Stimulated activated CD8-positive, alpha-beta memory T cell treated with anti-CD3 and anti-CD28 coated beads, Interleukin-7, amount 100 ng/mL, for 48 hours (primary cell): ENCODE measurements at places on chromosomes 3 and 15.

DNA sequence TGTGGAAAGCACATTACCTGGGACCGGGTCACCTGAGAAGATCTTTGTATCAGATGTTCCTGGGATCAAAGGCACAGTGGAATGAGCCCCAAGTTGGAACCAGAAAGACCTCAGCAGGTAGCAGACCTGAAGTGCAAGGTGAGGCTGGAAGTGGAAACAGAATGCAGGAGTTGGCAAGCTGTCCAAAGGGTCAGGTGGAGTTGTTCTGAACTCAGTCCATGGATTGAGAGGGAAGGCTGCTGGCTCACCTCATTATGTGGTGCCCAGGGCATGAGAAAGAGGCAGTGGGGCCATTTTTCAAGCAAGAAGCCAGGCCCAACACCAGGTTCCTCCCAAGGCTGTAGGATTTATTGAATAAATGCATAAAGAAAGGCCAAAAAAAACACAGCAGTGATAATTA, 49.3 kb downstream of the TMEM266 start:
- DNase-seq, result no peak

DNA sequence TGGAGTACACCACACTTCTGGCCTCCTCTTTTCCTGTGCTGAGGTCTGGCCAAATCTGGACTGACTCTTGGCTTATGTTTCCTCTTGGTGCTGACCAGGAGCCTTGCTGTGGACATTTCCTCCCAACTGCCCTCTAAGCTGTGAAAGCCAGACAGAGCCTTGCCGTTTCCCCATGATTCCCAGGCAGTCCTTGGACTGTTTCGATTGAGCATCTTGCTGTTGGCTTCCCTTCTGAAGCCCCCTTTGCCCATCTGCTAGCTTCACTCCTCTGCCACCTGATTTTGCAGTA, 110.5 kb downstream of the EPHB1 start:
- no peak for DNase-seq

GRCh38 chr15:91548549-91548948, 305.0 kb upstream of the SLCO3A1 start:
- no peak for DNase-seq

- DNase-seq, result no peak
These were observed 167.9 kb downstream of the OSBPL10 start for GRCh38 chr3:31813197-31813596.

DNA sequence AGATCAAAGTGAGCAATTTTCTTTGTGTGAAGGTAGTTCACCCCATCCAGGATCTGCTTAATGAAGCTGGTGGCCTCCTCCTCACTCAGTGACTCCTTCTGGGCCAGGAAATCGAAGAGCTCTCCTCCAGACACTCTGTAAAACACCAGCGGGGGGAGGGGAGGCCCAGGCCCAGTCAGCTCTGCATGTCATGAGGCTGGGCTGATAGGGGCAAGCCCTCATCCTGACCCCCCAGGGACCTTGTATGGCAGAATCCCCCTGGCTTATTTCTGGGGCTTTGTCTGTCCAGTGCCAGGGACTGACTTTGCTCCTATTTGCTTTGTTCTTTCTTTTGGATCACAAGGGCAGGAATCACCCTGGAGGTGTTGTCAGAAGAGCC, 74.9 kb downstream of the DAPK2 start:
- DNase-seq, result peak; percentile 37

DNA sequence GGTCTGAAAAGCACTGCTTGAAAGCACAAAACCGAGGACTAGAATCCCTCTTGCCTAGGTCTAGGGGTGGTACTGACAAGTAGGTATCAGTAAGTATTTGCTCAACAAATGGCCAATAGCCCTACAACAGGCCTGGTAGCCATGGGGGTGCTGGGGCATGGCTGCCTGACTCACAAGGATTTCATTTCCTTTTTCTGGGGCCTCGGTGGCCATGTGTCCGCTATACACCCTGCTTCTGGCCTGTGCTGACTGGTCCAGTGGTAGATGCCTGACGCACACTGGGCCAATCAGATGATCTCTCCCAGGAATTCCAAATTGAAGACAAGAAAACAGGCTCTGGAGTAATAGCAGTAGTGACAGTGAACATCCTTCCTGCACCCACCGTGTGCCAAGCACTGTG, 29.4 kb downstream of the MELTF start:
- DNase-seq, result no peak

DNA sequence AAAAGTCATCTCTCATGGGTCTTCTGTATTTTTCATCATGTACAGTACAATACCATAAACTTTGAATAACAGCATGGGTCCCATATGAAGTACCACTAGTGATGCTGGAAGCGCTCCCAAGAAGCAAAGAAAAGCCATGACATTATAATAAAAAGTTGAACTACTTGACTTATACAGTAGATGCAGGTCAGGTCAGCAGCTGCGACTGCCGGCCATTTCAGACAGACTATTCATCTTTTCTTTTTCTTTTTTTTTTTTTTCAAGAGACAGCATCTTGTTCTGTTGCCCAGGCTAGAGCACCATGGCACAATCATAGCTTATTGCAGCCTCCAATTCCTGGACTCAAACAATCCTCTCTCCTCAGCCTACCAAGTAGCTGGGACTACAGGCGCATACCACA, 10.2 kb downstream of the RAF1 start:
- DNase-seq, result no peak

DNA sequence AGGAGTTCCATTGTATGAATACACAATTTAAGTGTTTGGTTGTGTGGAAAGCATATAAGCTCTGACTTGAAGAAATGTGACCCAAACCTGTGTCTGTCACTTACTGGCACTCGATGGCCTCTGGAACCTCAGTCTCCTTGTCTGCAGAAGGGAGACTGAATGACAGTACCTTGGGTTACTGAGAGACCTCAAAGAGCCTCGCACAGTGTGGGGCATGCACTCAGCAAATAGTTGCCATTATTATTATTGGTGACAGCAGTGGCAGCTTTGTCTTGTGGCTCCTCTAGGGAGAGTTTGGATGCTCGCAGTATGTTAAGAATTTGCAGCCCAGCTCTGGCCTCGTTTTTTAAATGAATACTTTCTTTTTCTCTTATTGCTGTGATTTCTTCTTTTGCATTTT, 43.4 kb downstream of the EEFSEC start:
- DNase-seq, result no peak

- DNase-seq, result no peak
These were observed 178.3 kb downstream of the IGF1R start for GRCh38 chr15:98826658-98827057.

- DNase-seq, result no peak
These were observed 14.5 kb downstream of the NEK10 start for GRCh38 chr3:27354588-27355203.

- DNase-seq, result no peak
These were observed 218.6 kb downstream of the TBC1D2B start for GRCh38 chr15:77858792-77859490.

DNA sequence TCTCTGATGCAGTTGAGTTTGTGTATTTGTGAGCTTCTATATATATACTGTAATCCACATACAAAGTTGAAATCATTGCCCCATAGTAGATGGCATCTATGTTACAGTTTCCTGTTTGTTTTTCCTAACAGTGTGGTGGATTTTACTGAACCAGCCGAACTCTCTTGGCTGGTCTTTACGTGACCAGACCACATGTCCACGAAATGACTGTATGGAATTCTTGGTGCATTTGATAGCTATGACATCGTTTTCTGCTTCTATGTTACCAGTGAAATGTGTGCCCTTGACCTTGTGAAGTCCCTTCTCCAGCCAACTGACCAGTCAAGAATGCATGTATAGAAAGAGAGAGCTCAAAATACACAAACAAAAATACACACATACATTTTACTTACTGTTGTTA, 1.8 kb downstream of the KCNMB2 start:
- no peak for DNase-seq

DNA sequence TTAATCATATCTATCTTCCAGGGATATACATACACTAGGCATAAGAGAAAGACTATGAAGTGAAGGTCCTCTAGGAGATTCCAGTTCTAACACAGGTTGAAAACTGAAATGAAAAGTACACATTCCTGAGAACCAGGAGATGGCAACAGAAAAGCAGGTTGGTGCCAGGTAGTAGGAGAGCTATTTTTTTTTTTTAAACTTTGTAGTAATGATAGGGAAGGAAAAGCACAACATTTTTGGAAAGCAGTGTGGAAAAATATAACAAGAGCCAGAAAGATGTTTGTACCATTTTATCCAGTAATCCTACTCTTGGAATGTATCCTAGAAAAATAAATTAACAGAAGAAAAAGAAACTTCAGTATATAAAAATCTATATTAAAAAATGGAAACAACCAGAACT, 189.9 kb downstream of the DTWD1 start:
- no peak for DNase-seq

- no peak for DNase-seq
These were observed 167.2 kb downstream of the SPATA16 start for GRCh38 chr3:172973799-172974198.

DNA sequence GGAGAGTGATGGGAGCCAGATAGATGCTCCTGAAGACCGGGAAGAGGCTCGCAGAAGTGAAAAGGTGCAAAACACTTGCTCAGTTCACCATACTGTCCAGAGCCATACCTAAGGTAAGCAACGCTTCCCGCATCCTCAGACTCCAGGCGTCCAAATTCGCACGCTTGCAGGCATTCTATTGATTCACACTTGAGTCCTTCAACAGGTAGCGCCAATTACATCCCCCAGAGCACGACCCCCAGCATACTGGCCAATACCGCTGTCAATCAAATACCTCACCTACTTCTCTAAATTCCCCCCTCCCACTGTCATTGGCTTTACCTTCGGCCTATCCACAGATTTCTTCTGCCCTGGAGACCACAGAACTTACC, 361 bp upstream of the STXBP5L start:
- DNase-seq, result no peak

- DNase-seq, result no peak
These were observed 1.7 kb downstream of the NR2C2 start for GRCh38 chr3:14949126-14949525.

DNA sequence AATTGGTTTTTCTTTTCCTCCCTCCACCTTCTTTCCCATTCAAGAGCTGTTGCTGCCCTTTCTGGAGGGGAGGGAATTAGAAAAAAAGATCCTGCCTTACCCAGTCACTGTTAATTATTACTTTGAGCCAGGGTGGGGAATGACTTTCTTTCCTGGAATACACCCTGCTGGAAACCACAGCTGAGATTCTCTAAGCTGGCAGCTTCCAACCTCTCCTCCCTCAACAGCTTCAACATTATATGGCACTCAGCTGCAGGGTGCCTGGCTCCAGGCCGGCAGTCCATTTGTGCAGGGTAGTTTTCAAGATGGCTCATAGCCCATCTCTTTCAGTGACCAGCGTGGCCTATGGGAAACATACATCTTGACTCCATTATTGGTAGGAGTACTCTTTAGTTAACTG, 105.8 kb downstream of the UBE3A start:
- DNase-seq, result no peak

GRCh38 chr3:70291097-70291482, 21.3 kb downstream of the MDFIC2 start:
- DNase-seq, result no peak

DNA sequence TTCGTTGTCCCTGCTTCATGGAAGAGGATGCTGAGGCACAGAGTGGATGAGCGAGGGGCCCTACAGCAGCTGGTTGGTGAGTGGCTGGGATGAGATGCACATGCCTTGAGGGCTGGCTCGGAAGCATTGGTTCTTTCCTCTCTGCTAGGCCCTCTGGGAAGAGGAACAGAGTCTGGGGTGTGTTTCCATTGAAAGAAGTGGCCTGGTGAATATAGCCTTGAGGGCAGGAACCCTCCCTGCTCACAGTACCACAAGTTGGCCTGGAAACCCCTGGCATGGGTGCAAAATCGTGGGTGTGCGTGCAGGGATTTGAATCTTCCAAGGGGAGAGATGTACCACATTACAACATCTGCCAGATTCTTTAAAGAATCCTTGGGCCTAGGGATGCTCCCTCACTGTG, 37.6 kb upstream of the ANKRD34C start:
- DNase-seq, result no peak

GRCh38 chr15:98850961-98851572, 156.5 kb downstream of the PGPEP1L start:
- peak; percentile 45 for DNase-seq

GRCh38 chr3:124396339-124396950, 333.8 kb upstream of the UMPS start:
- no peak for DNase-seq

DNA sequence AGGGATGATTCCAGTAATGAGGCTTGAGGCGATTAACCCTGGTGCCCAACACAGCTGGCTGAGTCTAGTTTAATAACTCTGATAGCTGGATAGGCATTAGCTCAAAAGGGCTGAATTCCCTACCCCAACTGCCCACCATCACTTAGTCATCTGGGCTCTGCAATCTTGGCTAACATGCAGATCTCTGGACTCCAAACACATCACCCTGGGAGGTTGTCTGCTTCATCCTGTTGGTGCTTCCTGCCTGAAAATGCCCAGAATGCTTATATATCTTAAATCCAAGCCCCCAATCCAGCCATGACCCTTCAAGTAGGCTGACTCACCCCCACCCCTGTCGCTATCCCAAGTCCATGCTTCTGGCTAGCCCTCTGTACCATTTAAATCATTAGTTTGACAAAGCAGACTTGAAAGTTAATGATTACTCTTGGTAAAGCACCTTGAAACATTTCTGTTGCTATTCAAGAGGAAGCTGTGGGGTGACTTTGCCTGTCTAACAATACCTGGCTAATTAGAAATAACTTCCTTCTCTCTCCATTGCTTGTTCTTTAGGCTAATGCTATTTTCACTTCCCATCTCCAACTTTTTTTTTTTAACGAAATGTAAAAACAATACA, 107.0 kb upstream of the RORA start:
- no peak for DNase-seq

GRCh38 chr3:113211330-113212149, at the start of gene BOC:
BOC (plus strand) TSS chr3:113211557; CDS start chr3:113249803, 38,246 bp downstream.
- DNase-seq, result no peak

GRCh38 chr3:126113733-126114442, 30.0 kb upstream of the SLC41A3 start:
- no peak for DNase-seq

GRCh38 chr3:100083209-100083608, 31.1 kb downstream of the FILIP1L start:
- DNase-seq, result no peak

- no peak for DNase-seq
These were observed 63.8 kb downstream of the IGSF11 start for GRCh38 chr3:118970819-118971218.

- no peak for DNase-seq
These were observed 185.2 kb downstream of the SHOX2 start for GRCh38 chr3:157920822-157921700.

GRCh38 chr3:129323651-129324294, 45.1 kb downstream of the HMCES start:
- no peak for DNase-seq

GRCh38 chr15:74611341-74611740, 4.3 kb upstream of the CLK3 start:
- no peak for DNase-seq
